Left renal cortex interstitium (tissue), 4 donors: ENCODE measurements at places on chromosomes 2 and 18. TPM values are rescaled to one million over a fixed set of nuclear protein-coding genes. Genes with fewer than 3 reads are reported as not detected.

- no peak for DNase-seq
Observed at GRCh38 chr2:158778243-158778642, 16.9 kb upstream of the DAPL1 start.

Gene MYL12A
- 481 TPM for polyA plus RNA-seq

GRCh38 chr18:61988100-61988499, 95.3 kb upstream of the RNF152 start:
- no peak for DNase-seq

Gene DLX1
- 0.30 TPM for polyA plus RNA-seq

- no peak for DNase-seq
Observed at GRCh38 chr2:65129286-65129825, 550 bp downstream of the RAB1A start.
